ELF-1 (cell line): ENCODE measurements at places on chromosomes 6 and 20.

- DNase-seq, result no peak
Measured at GRCh38 chr20:39871013-39871412, 818.0 kb downstream of the MAFB start.

DNA sequence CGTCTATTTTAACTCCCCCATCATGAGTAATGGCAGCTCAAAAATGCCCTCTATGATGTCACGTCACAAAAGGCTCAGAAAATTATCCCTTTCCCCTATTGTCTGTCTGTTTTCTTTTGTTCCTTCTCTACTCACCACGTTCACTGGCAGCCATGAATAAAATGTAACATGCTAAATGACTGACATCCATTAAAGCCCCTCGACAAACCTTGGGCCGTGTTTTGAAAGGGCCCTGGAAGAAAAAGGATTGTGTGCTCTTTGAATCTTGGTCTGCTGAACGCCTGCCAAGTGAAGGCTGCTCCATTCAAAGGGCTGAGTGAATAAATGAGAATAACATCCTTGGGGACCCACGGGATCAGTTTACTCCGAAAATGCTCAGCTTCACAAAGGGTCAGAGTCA lies 118.7 kb downstream of the RPS12 start:
- no peak for DNase-seq

DNA sequence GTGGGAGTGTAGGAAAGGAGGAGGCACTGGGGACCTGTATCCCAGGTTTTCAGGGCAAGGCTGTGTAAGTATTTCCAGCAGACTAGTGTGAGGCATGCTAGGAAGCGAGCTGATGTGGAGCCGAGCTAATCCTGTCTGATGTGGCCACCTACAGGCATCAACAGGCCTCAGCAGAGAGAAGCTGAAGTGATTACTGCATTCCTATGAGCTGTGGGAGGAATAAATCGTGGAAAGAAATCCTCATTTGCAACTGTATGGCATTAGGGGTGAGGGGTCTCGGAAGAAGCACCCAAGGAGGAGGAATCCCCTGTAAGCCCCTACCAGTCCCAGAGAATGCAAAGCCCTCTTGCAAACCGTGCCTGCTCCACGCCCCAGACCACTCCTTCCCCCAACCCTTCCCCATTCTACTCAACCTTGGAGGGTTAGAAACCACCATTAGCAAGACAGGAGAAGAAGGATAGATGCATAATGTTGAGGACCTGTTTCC lies 41.6 kb downstream of the C6orf15 start:
- DNase-seq, result peak; percentile 82

DNA sequence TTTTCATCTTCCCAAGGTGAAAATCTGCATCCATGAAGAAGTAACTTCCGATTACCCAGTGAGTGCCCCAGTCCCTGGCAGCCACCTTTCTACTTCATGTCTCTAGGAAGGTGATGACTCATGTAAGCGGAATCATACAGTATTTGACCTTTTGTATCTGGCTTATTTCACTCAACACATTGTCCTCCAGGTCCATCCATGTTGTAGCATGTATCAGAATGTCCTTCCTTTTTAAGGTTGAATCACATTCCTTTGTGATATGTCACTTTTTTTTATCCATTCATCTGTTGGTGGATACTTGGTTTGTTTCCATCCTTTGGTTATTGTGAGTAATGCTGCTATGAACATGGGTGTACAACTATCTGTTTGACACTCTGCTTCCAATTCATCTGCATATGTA lies 176.3 kb upstream of the CDYL start:
- DNase-seq, result no peak

GRCh38 chr6:158654498-158654897 lies 4.6 kb downstream of the SYTL3 start:
- DNase-seq, result no peak

DNA sequence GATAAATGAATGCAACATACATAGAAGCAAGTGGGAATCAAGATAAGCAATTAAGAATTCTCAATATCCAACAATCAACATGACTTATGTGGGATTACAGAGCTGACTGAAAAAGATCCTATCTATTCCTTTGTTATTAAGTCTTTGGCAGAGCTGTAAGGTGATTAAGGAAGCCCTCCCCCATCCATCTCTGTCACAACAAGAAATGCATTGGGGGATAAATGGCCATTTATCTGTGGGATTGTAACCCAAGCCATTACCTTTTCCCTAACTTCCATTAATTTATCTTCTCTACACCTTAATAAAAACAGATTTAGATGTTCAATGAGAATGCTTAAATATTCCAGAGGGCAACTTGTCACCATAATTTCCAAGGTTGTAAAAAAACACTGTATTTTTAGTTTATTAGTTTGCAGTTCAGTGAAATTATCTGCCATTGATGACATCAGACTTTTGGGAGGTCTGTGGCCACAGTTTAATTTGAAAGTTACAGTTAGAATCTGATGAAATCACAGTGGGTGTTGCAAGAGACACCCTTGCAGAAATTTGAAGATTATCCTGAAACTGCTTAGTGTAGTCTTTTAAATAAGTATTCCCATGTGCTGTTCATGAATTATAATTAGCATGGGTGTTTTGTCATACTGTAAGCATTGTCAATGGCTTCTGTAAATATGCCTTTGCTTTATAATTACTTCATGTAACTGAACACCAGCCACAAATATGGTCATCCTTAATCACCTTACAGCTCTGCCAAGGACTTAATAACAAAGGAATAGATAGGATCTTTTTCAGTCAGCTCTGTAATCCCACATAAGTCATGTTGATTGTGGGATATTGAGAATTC lies 49.4 kb upstream of the FYN start:
- DNase-seq, result no peak

- DNase-seq, result no peak
Measured at GRCh38 chr6:151034825-151035781, 169.6 kb downstream of the MTHFD1L start.

GRCh38 chr6:108677357-108677756 lies 116.6 kb downstream of the FOXO3 start:
- DNase-seq, result no peak

DNA sequence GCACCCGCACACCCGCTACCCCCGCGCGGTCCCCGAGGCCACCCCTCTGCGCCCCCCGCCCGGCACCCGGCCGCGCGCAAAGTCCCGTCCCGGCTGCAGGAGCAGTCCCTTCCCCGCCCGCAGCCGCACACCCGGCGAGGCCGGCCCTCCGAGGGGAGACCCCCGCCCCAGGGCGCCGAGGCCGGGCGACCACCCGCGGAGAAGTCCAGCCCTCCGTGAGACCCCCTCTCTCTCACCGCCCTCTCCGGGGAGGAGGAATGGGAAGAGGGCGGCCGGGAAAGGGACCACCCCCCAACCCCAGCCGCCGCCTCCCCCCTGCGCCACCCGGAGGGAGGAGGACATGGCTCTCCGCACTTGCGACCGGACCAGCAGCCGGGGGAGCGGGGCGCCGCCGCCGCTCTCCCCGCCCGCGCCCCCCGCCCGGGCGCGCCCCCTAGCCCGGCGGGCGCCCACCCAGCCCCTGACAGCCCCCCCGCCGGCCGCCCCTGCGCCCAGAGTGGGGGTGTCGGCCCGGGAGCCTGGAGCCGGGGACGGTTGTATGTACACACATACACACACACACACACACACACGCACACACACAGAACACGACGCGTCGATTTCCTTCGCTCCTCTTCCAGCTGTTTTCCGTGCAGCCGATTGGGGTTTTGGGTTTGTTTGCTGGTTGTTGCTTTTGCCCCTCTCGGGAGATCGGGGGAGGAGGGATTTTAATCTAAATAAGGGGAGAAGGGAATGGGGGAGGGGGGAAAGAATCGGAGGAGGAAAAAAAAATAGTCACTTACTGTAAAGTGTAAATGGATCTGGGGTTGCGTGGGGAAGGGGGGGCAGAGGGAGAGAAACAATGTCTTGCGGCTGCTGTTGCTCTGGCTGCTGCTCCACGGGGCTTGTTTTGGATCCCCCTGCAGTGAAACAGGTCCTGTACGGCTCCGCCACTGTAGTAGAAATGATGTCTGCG lies at the start of gene ATXN1:
Gene ATXN1, minus strand, starts transcription at position 945 of the 955 bp plus-strand sequence.
- DNase-seq, result peak; percentile 32

GRCh38 chr6:25564943-25565342 lies 87.1 kb upstream of the SCGN start:
- no peak for DNase-seq

DNA sequence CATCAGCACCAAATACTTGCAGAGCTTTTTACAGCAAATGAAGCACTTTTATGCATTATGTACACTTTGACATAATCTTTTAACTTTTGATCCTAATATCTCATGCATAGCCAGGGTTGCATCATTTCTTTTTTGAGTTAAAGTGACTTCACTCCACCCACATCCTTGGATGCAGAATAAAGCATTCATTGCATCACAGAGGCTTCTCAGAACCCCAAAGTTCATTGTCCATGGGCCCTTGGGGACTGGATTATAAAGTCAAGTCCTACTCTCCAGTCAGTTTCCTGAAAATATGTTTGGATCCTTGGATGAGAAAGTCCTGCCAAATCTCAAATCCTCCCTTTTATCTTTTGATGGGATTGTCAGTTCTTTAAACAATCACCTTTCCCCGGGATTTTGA lies 10.6 kb upstream of the EFHC1 start:
- DNase-seq, result no peak
